A549 treated with RU486 at 1 μM for 4 hours (cell line): ENCODE measurements at places on chromosomes 3 and 15. TPM values are rescaled to one million over a fixed set of nuclear protein-coding genes. Genes with fewer than 3 reads are reported as not detected.

The LYZL4 gene
- not detected in 5 replicates for total RNA-seq

The RAB6B gene
- total RNA-seq = 0.91 to 2.8 TPM (median 2.2 TPM) in 5 replicates

The NAALADL2 gene
- total RNA-seq = 0.21 to 0.23 TPM in 2 of 5 replicates, not detected in the others

The CTSH gene
- 43.4 to 51.9 TPM (median 46.2 TPM) in 5 replicates for total RNA-seq

The SAMMSON gene
- not detected in 5 replicates for total RNA-seq

The GABRR3 gene
- total RNA-seq = not detected in 5 replicates

The ARRDC4 gene
- 0.17 to 0.34 TPM (median 0.23 TPM) in 5 replicates for total RNA-seq

The DTX3L gene
- 6.0 to 9.4 TPM (median 8.1 TPM) in 5 replicates for total RNA-seq

The LMAN1L gene
- total RNA-seq = not detected in 5 replicates

The GPR27 gene
- total RNA-seq = 2.1 to 3.8 TPM (median 3.5 TPM) in 5 replicates

The OR4M2 gene
- not detected in 5 replicates for total RNA-seq

The TMEM115 gene
- 34.2 to 49.4 TPM (median 44.2 TPM) in 5 replicates for total RNA-seq

The NR2E3 gene
- total RNA-seq = 0.14 to 0.29 TPM (median 0.19 TPM) in 4 of 5 replicates, not detected in the other

The MITF gene
- 8.0 to 10.6 TPM (median 9.5 TPM) in 5 replicates for total RNA-seq

The SKOR1 gene
- total RNA-seq = 0.02 to 0.03 TPM in 2 of 5 replicates, not detected in the others

The PIGZ gene
- total RNA-seq = 1.0 to 2.2 TPM (median 1.5 TPM) in 5 replicates

The SLC6A11 gene
- total RNA-seq = 0.07 to 0.08 TPM in 2 of 5 replicates, not detected in the others

The SLITRK3 gene
- not detected in 5 replicates for total RNA-seq

The TUBGCP5 gene
- 20.8 to 32.9 TPM (median 25.8 TPM) in 5 replicates for total RNA-seq

The C2CD4A gene
- 0.05 to 0.09 TPM (median 0.06 TPM) in 3 of 5 replicates, not detected in the others for total RNA-seq

The BCL2A1 gene
- total RNA-seq = 11.8 to 26.2 TPM (median 16.5 TPM) in 5 replicates

The TMEM212 gene
- not detected in 5 replicates for total RNA-seq

The NANOGP8 gene
- total RNA-seq = not detected in 5 replicates

The ADIPOQ gene
- not detected in 5 replicates for total RNA-seq

The GOLGA8Q gene
- total RNA-seq = 0.15 to 0.61 TPM (median 0.25 TPM) in 3 of 5 replicates, not detected in the others

The LXN gene
- 62.1 to 116 TPM (median 93.7 TPM) in 5 replicates for total RNA-seq

The ACKR2 gene
- not detected in 5 replicates for total RNA-seq

The PLA2G4E gene
- not detected in 5 replicates for total RNA-seq

The C3orf18 gene
- total RNA-seq = 2.0 to 2.9 TPM (median 2.5 TPM) in 5 replicates

The TMED3 gene
- 157 to 196 TPM (median 189 TPM) in 5 replicates for total RNA-seq

The SLC22A13 gene
- total RNA-seq = 0.06 TPM in 1 of 5 replicates, not detected in the others

The TGM4 gene
- 0.10 to 0.17 TPM in 2 of 5 replicates, not detected in the others for total RNA-seq

The SAXO2 gene
- total RNA-seq = 1.9 to 3.4 TPM (median 2.6 TPM) in 5 replicates

The C15orf62 gene
- total RNA-seq = 0.05 to 0.10 TPM (median 0.07 TPM) in 4 of 5 replicates, not detected in the other

The RBP2 gene
- total RNA-seq = not detected in 5 replicates

The C3orf22 gene
- total RNA-seq = not detected in 5 replicates

The TM4SF18 gene
- total RNA-seq = 27.6 to 49.8 TPM (median 45.8 TPM) in 5 replicates

The XCR1 gene
- total RNA-seq = not detected in 5 replicates

The GPR171 gene
- total RNA-seq = not detected in 5 replicates

The CHRD gene
- 0.11 to 0.37 TPM (median 0.27 TPM) in 5 replicates for total RNA-seq

The RTP3 gene
- not detected in 5 replicates for total RNA-seq

The DENND6A gene
- 4.6 to 7.6 TPM (median 7.0 TPM) in 5 replicates for total RNA-seq

The IL12A gene
- total RNA-seq = 0.91 to 1.3 TPM (median 0.93 TPM) in 5 replicates
